ENCODE measurements at places on chromosomes 2 and 18.

DNA sequence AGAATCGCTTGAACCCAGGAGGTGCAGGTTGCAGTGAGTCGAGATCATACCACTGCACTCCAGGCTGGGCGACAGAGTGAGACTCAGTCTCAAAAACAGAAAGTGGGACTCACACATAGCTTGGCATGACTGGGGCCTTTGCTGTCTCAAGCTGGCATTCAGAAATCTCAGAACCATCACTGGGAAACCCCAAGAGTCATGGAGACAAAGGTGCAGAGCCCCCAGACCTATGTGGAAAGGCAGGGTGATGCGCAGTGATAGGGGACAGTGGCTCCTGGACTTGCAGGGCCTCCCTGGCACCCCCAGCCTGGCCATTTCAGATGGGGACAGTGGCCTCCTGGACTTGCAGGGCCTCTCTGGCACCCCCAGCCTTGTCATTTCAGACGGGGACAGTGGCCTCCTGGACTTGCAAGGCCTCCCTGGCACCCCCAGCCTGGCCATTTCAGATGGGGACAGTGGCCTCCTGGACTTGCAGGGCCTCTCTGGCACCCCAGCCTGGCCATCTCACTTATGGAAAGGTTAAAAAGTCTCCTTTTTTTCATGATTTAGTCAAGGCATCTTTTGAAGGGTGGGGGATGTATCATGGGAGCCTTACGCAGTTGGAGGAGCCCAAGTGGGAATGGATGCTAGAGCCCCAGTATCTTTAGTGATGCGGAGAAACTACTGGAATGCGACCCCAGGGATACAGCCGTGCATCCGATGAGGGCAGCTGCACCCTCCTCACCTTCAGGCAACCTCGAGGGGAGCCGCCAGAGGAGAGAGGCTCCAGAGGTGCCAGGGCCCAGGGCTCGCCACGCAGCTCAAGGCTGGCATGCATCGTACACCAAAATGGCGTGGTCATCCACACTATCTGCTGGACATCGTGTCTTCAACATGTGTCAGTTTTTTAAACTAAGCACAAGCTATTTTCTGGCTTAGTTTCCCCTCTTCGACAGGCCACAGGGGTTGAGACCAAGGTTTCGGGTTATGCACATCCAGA, 30.5 kb downstream of the ZNF516 start:
- no peak for DNase-seq

- peak; percentile 68 for DNase-seq
Measured at GRCh38 chr2:216555274-216555673, 56.6 kb downstream of the RPL37A start.

DNA sequence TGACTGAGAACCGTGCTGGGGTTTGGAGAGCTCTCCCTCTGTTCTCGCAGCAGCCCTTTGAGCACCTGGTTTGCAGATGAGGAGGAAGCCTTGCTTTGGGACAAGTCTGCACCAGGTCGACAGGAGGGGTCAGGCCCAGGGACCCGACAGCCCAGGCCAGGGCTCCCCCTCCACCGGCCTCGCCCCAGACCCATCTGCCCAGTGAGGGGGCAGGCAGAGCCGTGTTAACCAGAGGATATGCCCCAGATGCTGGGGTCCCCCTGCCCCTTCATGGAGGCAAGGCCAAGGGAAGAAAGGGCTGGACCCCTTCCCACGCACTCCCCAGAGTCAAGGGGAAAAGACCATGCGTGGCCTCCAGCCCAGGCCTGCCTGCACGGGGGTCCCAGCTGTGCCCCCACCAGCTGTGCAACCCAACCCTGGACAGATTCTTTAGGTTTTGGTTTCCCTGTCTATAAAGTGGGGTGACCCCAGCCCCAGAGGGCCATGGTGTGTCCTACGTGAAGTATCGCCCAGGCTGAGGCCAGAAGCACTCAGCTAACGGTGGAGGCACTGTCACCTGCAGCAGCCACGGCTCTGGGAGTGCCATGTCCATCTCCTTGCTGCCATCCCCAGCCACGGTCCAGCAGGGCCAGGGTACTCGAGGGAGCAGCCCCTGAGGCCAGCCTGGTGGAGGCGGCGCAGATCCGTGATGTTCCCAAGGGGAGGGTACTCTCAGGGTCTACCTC, 4.8 kb upstream of the SNED1 start:
- DNase-seq: no peak

- no peak for DNase-seq
Measured at GRCh38 chr2:9805435-9806297, 37.6 kb upstream of the TAF1B start.

DNA sequence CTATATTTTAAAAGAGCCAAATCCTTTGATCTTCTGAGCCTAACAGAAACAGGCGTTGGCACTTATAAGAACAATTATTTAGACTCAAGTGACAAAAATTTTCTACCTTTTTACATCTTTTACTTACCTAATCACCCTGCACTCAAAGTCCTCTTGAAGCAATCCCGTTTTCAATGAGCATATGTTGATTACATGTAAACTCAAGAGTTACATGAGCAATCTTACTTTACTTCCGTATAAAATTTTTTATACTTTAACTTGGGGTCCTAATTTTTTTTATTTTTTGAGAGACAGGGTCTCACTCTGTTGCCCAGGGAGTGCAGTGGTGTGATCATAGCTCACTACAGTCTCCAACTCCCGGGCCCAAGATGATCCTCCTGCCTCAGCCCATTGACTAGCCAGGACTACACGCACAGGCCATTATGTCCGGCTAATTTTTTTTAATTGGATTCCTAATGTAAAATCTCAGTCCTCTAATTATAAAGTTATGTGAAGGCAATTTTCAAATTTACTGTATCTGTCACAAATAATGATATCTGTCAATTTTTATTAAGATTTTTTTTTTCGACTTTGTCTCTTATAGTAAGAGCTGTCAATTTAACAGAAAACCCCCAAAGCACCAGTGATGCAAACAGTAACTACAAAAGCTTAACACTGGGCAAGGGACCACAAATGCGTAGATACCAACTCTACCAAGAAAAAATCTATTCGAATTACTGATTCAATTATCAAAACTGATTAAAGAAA, 19.1 kb upstream of the STPG4 start:
- no peak for DNase-seq

GRCh38 chr2:231929961-231930592, 3.9 kb upstream of the NPPC start:
- DNase-seq: peak; percentile 68

DNA sequence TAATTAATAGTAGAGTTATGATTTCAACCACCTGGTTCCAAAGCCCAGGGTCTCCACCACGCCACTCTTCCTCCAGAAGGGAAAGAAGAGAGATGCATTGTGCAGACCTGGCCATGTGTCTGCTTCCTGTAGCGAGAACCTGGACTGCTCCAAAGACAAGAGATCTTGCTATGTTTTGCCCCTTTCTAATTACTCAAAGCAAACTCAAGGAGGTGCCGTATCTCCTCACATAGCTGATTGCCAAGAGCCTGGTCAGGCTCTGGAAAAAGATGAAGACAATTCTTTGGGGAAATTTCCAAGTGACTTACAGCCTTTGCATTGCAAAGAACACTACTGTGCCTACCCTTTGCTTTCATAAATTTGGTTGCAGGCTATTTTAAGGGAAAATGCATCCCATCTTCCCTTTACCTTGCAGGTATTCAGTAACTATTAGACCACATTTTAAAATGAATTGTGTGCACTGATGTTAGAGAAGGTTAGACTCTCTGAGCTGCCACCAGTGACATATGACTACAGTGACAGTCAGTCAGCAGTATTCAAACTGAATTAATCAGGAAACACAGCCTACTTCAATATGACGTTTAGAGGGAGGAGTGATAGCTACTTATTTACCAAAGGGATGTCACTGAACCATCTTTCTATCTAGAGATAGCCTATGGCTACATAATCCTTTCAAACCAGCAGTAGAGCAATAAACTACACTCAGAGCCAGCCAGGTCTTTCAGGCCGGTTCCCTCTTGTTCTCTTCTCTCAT, 842.1 kb upstream of the FANCL start:
- no peak for DNase-seq

DNA sequence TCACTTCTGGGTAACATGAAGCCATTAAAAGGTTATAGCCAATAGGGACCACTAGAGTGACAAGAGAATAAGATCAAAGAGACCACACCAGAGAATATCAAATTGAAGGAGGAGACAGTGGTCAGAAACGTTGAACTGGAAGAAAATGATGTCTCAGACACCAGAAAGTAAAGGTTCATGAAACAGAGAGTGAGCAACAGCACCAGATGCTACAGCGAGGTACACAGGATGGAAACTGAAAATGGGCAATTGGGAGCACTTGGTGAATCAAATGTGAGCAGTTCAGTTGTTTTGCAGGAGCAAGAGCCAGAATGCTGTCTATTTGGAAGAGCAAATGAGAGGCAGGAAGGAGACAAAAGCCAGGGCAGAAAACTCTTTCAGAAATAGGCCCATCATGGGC, 162.6 kb downstream of the SS18 start:
- DNase-seq: no peak

- no peak for DNase-seq
Measured at GRCh38 chr18:75041586-75041985, 167.4 kb downstream of the PTGR3 start.

Measured in psoas muscle (tissue), 8 donors.